ENCODE measurements at places on chromosomes 7 and 10.

GRCh38 chr10:47243356-47243755, 56.6 kb upstream of the GDF10 start:
- no peaks in the 10 kb centered on the region for H3K36me3 ChIP-seq
- DNase-seq = no peak
- no peak overlapping the region for H3K4me3 ChIP-seq
- peaks cover 24% of the 10 kb centered on the region for H3K4me1 ChIP-seq
- H3K27me3 ChIP-seq = no peaks in the 10 kb centered on the region

GRCh38 chr10:7317786-7318446, 92.9 kb downstream of the SFMBT2 start:
- no peaks in the 10 kb centered on the region for H3K27me3 ChIP-seq
- H3K4me1 ChIP-seq = peaks cover 62% of the 10 kb centered on the region

DNA sequence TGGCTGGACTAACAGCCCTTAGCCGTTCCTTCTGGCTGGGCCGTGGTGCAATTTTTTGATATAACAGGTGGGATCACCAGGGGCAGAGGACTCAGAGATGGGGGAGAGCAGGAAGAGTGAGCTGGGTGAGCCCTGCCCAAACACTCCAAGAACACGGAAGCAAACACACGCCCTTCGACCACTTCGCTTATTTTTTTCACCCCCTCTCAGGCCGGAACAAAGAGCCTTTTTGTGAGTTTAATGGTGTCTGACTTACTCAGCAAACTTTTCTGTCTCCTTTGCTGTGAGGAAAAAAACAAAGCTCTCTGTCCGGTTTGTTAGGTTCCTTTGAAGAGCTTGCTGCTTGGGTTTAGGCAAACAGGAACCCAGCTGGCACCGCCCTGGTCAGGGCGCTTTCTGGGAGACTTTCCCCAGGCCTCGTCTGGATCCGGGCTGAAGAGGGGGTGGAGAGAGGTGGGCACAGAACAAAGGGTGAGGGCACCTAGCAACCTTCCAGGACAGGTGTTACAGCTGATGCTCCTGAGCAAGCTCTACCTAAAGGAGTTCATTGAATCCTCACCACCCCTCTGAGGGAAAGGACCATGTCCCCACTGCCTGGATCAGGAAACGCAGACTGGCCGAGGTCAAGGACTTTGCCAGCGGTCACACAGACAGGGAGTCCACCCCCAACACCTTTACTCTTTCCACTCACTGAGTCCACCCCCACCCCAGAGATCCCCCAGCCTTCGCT, 23.3 kb downstream of the CALML3 start:
- peaks cover 26% of the 10 kb centered on the region for H3K4me1 ChIP-seq
- H3K27ac ChIP-seq = no peak overlapping the region

DNA sequence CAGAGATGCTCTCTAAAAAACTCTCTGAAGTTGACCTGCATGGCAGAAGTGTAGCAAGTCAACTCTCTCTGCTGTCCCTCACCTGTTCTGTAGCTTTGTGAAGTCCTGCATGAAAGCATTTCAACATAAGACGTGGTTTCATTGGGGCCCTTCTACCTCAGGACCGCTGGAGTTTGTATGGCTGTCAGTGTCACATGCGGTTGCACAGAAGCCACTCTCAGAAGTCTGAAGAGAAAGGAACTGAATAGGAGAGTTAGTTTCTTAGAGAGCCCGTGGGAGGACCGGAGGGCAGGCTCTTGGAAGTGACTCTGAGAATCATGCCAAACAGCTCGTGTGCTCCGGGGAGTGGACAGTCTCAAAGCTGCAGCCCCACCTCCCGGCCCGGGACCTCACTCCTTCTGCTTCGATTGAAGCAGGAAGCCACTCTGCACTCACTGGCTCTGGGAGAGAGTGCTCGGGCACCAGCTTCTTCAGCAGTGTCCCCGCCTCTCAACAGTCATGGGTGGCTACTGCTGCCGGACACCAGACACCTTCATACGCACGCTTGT, 486.7 kb downstream of the SDK1 start:
- no peaks in the 10 kb centered on the region for H3K4me1 ChIP-seq
- no peak overlapping the region for H3K27ac ChIP-seq
- no peaks in the 10 kb centered on the region for H3K36me3 ChIP-seq
- H3K27me3 ChIP-seq = peaks cover 37% of the 10 kb centered on the region
- no peak for DNase-seq

GRCh38 chr7:113799896-113800295, 118.9 kb downstream of the PPP1R3A start:
- no peak for DNase-seq
- H3K4me1 ChIP-seq = no peaks in the 10 kb centered on the region
- no peak overlapping the region for H3K27ac ChIP-seq
- no peaks in the 10 kb centered on the region for H3K36me3 ChIP-seq
- H3K27me3 ChIP-seq = no peaks in the 10 kb centered on the region

DNA sequence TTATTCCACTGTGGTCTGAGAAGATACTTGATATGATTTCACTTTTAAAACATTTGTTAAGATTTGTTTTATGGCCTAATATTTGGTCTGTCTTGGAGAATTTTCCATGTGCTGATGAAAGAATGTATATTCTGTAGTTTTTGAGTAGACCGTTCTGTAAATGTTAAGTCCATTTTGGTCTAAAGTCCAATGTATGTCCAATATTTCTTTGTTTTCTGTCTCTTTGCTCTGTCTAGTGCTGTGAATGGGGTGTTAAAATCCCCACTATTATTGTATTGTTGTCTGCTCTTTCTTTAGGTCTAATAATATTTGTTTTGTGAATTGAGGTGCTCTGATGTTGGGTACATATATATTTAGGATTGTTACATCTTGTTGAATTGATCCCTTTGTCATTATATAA, 31.3 kb downstream of the DNAJC9 start:
- H3K4me3 ChIP-seq = no peak overlapping the region
- no peaks in the 10 kb centered on the region for H3K27me3 ChIP-seq
- H3K36me3 ChIP-seq = peaks cover 30% of the 10 kb centered on the region
- no peak overlapping the region for H3K27ac ChIP-seq
- DNase-seq = no peak

- no peak overlapping the region for H3K27ac ChIP-seq
- DNase-seq = no peak
- H3K4me3 ChIP-seq = no peak overlapping the region
- H3K36me3 ChIP-seq = peaks cover 22% of the 10 kb centered on the region
- peaks cover 30% of the 10 kb centered on the region for H3K4me1 ChIP-seq
Observed at GRCh38 chr7:134452419-134452838, 6.5 kb downstream of the AKR1B1 start.

DNA sequence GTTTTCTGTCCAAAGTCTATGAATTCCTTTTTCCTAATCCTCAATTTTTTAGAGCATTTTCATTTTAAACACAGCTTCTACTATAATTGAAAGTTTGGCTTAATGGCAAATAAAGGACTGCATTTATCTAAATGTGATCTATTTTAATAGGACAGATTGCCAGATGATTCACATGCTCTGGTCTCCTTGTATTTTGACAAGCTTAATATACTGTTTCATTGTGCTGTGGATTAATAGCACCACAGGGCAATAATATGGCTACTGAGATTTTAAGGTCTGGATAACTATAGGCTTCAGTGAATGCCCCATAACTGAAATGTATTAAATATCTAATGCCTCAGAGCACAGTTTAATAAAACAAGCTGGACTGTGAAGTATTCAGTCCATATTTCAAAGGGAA, 1362.8 kb downstream of the XPNPEP1 start:
- DNase-seq = no peak
- H3K27ac ChIP-seq = no peak overlapping the region
- H3K27me3 ChIP-seq = no peaks in the 10 kb centered on the region
- no peak overlapping the region for H3K4me3 ChIP-seq
- no peaks in the 10 kb centered on the region for H3K4me1 ChIP-seq
- no peaks in the 10 kb centered on the region for H3K36me3 ChIP-seq

GRCh38 chr10:72297281-72297804, 23.6 kb downstream of the DDIT4 start:
- H3K4me3 ChIP-seq = peak overlapping the region; percentile 84
- peak; percentile 98 for DNase-seq
- no peaks in the 10 kb centered on the region for H3K27me3 ChIP-seq
- H3K36me3 ChIP-seq = peaks cover 14% of the 10 kb centered on the region

GRCh38 chr10:60934215-60935175, 9.5 kb downstream of the RHOBTB1 start:
- DNase-seq = no peak
- peaks cover 16% of the 10 kb centered on the region for H3K27me3 ChIP-seq
- H3K4me3 ChIP-seq = no peak overlapping the region
- H3K36me3 ChIP-seq = no peaks in the 10 kb centered on the region

DNA sequence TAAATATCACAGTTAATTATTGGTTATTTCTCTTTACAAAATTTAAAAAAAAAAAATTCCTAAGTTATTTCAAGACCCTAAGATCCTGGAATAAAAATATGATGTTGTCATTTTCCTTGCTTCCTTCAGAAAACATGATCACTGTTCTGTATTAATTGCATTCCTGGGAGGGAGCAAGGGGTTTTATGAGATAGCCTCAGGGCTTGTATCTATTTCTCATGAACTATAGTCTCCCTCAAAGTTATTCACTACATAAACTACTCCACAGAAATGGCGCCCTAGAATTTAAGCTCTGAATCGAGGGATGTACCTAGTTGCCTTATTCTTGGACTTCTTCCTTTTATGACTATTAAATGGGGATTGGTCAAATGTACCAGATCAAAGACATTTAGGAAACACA, 170.3 kb downstream of the CHRM2 start:
- no peak for DNase-seq
- H3K36me3 ChIP-seq = no peaks in the 10 kb centered on the region
- no peak overlapping the region for H3K4me3 ChIP-seq
- H3K4me1 ChIP-seq = no peaks in the 10 kb centered on the region
- H3K27ac ChIP-seq = no peak overlapping the region
- H3K27me3 ChIP-seq = no peaks in the 10 kb centered on the region

DNA sequence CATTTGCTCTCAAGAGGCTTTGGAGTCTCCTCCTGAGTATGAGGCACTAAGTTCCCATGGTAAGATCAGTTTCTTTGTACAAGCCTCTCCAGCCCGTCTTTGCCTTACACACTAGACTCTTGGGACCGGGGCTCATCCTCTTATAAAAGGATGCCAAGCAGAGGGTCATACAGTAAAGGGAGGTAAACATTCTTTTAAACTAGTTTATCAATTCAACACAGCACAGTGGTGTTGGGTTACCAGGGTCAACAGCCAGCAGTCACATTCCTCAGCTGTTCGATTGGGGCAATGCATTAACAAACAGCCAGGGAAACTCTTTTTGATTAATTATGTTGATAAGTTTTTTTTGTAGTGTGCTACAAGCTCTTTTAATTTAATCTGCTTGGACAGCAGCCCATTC, 37.8 kb downstream of the HHEX start:
- no peaks in the 10 kb centered on the region for H3K36me3 ChIP-seq
- DNase-seq = no peak
- H3K4me1 ChIP-seq = no peaks in the 10 kb centered on the region
- H3K4me3 ChIP-seq = no peak overlapping the region
- H3K27me3 ChIP-seq = peaks cover 6% of the 10 kb centered on the region

GRCh38 chr7:25928549-25929330, 223.3 kb upstream of the NFE2L3 start:
- no peaks in the 10 kb centered on the region for H3K4me1 ChIP-seq
- no peak overlapping the region for H3K4me3 ChIP-seq
- no peak for DNase-seq
- no peak overlapping the region for H3K27ac ChIP-seq
- H3K27me3 ChIP-seq = peaks cover 33% of the 10 kb centered on the region
- peaks cover 5% of the 10 kb centered on the region for H3K36me3 ChIP-seq
